ENCODE measurements at places on chromosomes 16 and 17.
A peak's percentile ranks its signal among the peaks of the same experiment; 100 is the strongest.

DNA sequence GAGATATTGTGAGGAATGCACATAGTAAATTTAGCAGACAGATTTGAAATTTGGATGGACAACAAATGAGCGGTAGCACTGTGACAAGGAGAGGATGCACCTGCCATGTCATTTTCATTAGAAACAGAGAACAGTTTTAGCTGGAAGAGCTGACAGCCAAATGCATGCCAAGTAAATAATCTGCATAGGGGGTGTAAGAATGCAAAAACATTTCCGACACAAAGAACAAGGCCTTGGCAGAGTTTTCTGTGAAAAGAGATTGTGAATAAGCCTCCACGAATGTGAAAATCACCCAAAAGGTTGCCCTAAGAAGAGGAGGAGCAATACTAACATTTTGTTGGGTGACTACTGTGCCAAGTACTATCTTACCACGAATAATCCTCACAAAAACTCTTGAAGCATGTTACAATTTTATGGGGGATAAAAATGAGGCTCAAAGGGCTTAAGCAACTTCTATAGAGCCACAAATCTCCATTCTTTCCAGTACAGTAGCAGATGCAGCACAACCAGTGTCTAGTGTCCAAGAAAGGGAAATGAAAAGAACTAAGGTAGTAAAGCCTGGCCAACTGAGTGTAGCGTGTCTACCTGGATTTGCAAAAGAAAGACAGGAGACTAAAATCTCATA lies 28.3 kb downstream of the TMEM100 start:
- DNase-seq = no peak

DNA sequence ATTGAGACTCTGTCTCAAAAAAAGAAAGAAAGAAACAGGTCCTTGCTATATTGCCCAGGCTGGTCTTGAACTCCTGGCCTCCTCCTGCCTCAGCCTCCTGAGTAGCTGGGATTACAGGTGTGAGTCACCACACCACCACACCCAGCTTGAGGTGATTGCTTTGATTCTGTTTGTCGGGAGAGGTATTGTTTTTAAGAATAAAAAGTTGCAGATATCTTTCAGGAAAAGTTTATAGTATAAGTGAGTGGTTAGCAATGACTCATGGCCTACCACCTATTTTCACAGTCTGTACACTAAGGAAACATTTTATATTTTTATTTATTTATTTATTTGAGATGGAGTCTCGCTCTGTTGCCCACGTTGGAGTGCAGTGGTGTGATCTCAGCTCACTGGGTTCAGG lies 45.0 kb downstream of the RHOT1 start:
- no peak for DNase-seq

DNA sequence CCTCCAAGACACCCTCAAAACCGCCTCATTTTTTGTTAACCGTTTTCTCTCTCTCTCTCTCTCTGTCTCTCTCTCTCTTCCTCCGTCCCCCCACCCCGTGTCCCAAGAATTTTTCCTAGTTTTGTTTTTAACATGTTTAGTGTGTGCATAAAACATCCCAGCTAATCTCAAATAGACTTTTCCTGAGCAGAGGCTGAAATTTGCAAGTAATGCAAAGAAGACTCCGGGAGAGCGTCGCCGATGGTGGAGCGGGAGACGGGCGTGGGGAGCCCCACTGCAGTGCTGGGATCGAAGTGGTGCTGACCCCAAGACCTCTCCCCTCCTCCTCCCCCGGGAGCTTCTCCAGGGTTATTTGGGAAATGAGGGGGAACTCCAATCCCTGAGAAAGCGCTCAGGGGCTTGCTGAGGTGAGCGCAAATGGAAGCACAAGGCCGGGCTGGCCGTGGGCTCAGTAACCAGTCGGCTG lies 4.7 kb upstream of the DLX4 start:
- no peak for DNase-seq

DNA sequence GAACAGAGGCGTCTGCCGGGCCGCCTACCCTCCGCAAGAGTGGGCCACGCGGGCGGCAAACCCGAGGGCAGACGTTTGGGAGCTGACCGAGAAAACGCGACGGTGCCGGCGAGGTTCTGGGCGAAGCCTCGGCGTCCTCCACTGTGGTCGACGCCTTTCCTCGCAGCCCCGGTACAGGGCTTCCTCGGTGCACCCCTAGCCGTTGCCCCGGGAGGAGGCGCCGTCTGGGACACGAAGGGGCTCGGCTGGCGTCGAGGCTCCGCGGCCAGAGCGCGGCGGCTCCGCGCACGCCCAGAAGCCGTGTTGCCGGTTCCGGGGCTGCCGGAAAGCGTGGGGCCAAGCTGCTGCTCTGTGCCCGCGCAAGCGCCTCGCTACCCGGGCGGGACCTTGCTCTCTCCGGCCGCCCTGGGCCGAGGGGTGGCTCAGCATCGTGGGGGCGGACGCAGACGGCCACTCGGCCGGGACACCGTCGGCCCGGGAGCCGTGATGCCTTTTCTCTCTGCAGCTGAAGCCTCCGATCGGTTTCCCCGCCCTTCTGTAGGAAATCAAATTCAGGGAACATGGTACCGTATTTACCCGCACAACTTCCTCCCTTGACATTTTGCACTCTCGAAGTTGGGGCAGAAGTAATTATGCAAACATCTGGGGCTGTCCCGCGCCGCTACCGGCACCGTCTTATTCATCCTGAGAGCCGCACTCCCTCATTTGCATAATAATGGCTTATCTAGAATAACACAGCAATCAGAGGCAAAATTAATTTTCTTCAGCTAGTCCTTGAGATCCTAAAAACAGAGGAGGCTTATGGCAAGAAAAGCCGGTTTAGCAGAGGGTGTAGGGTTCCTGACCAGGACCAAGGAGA lies 7.3 kb upstream of the CBX8 start:
- DNase-seq = no peak

- no peak for DNase-seq
These were observed 35.2 kb downstream of the MBTPS1 start for GRCh38 chr16:84081446-84081989.

DNA sequence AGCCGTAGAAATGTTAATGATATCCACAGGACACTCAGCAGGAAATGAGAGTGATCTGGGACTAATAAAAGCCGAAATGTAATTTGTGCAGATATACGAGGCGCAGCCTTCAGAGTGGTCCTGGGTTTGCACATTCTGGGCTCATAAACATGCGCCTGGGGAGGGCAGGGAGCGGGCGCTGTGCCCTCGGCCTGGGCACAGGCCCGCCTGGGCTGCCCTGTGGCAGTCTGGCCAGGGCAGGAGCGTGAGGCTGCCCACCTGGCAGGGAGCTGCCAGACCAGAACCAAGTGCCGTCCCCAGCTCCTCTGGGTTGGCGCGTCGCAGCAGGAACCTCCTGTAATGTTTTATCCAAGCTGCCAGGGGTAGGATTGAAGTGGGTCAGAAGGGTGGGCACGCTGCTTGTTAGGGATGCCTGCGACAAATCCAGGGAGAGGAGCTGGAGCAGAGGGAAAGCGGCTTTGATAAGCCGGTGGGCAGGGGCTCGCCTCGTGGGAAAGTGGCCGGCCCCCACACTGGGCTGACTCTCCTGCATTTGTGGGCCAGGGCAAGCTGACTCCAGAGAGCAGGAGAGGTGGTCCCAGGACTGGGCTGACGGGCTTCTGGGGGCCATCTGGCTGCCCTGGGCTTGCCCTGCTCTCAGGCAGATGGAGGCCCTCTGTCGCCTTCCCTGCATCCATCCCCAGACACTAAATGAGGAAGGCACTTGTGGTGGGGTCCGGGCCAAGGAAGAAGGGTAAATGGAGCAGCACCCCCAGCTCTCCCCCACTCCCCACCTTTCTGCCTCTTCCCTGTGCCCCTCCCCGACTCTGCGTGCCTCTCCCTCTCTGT lies 45.9 kb downstream of the SREBF1 start:
- no peak for DNase-seq

DNA sequence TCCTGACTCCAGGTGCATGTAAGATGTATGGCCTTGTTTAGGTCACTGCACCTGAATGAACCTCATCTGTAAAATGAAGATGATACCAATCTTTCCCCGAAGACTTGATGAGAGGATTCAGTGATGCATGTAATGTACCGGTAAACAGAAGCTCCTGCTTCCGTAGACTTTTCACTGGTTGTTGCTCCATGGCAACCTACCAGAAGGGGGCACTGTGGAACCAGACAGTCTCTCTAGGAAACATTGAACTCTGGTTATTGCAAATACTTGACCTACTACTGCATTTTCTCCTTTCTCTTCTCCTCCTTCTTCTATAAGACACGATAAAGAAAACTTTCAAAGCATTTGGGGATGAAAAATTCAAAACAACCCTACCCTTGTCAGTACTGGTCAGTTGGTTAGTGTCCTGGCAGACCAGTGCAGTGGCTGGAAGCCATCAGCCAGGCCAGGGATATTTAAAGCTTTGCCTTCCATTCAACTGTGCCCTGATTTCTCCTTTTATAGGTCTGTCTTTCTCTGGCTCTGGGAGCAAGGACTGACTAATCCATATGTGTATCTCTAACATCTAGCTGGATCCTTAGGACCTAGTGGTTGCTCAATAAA lies 667.4 kb upstream of the SALL1 start:
- DNase-seq = peak; percentile 58

DNA sequence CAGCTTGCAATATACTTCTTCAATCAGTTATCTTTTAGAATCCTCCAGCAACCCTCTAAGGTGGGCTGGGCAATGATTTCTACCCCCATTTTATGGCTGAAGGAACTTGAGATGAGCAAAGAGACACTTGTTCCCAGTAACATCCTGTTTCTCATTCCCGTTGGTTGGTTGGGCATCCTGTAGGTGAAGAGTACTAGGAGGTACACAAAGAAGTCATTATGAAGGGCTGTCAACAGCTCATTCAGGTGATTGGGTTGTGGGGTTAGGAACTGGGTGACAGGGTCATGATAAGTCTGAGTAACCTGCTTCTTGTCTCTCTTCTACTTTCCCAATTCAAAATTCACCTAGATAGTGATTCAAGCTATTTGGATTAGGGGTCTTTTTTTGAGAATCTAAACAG lies 76.5 kb downstream of the MMD start:
- DNase-seq = no peak

DNA sequence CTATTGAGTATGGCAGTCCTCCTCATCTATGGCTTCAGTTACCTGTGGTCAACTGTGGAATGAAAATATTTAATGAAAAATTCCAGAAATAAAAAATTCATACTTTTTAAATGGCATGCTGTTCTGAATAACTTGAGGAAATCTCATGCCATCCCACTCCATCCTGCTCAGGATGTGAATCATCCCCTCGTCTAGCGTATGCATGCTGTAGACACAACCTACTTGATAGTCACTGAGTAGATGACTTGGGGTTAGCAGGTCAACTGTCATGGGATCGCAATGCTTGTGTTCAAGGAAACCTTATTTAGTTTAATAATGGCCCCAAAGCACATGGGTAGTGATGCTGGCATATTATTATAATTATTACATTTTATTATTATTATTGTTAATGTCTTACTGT lies 4.8 kb upstream of the VAC14 start:
- DNase-seq = no peak

DNA sequence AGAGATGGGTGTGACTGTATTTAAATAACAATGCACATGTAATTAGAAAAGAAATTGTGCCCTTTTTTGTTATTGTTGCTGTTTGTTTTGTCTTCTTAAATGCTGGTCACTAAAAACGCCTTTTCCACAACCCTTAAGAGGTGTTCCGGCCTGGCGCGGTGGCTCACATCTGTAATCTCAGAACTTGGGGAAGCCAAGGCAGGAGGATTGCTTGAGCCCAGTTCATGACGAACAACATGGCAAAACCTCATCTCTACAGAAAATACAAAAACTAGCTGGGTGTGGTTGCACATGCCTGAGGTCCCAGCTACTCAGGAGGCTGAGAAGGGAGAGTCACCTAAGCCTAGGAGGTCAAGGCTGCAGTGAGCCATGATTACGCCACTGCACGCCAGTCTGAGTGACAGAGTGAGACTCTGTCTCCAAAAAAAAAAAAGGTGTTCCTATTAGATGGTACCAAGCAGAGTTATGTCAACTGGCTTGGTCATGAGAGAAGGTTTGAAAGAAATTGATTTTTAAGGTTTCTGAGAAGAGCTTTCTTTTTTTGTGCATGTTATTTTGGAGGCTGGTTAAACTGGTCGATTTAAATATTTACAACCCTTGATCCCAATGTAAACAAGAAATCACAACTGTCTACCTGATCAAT lies 23.5 kb upstream of the RFFL start:
- no peak for DNase-seq

DNA sequence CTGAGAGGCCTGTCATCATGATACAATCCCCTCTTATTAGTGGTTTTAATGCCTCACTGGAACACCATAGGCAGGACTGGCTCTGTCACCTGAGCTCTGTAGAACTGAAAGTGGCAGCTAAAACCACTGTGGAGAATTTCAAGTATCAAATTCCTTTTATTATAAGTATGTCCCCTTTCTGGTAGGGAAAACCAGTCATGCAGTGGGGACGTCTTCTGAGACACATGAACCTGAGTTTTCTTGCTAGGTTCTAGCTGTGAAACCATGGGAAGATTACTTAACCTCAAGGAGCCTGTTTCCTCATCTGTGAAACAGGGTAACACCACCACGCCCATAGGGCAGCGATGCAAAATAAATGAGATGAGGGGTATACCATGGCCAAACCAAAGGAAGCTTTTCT lies 4.7 kb downstream of the VAC14 start:
- DNase-seq = no peak

- peak; percentile 49 for DNase-seq
These were observed 22.6 kb downstream of the CDRT4 start for GRCh38 chr17:15444805-15445204.

- DNase-seq = peak; percentile 2
These were observed 697 bp downstream of the NOL11 start for GRCh38 chr17:67718325-67718941.

DNA sequence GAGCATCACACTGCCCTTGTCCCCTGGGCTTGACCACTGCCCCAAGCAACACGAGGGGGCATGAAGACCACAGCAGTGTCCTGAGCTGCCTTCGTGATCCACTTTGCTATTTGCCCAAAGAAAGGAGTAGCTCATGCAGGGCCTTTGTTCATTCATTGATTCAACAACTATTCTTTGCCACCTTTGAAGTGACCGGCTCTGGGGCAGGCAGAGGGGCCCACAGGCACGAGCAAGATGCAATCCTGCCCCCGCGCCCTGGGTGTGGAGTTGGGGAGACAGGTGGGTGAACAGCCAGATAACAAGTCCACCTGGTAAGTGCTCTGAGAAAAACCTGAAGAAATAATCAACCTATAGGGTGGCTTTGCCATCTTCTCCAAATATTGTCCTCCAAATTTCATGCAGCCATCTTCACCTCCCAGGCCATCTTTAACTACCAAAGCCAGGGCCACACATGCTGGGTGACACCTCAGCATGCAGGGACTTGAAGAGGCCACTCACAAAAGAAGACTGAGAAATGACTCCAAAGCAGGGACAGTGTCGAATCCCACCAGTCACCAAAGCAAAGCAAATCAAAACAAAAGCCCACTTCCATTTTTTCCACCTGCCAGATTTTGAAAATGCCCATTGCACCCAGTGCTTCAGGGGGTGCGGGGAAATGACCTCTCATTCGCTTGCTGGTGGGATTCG lies 18.2 kb upstream of the RBFOX3 start:
- no peak for DNase-seq

DNA sequence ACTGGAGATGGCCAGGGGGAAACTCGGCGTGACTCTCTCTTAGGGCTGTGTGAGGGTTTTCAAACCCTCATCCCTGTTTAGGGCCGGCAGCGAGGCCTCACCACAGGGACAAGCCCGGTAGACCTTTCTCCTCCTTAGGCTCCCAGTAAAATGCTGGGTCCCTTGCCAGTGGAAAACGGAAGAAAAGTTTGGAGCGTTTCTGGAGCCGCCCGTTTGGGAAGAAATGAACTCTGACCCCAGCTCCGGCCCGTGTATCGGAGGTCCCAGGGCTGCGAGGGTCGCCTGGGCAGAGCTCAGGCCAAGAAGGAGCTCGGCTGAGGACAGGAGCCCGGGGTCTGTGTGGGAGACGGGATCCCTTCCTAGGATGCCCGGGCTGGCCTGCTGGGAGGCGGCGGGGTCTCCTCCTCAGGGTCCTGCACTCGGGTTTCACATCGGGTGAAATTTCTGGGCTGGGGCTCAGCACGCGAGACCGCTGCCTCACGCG lies 23.2 kb downstream of the ZNF213 start:
- no peak for DNase-seq

Data from NT2/D1 (cell line).